Cardiac muscle cell (in vitro differentiated cells and primary cell): ENCODE measurements at places on chromosomes 2 and 18.

DNA sequence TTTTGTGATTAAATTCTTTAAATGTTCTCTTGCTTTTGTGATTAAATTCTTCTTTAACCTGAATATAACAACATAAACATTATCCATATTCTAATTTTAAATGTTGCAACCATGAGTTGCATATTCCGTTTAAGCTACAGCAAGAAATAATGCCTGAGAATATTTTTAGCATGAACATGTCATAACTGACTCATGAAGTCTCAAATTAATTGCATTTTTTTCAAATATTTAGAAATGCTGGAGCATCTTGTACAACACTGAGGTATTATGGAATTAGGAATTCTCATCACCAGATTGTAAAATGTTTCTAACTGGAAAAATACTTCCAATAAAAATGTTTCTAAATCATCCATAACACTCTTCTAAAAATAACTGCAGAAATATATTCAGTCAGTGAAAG, 14.7 kb downstream of the ROCK2 start:
- no peak overlapping the region for H3K27ac ChIP-seq
- no peaks in the 10 kb centered on the region for H3K36me3 ChIP-seq
- H3K27me3 ChIP-seq: no peaks in the 10 kb centered on the region

- no peak for DNase-seq
- H3K36me3 ChIP-seq: no peaks in the 10 kb centered on the region
- peaks cover 23% of the 10 kb centered on the region for H3K4me1 ChIP-seq
- no peaks in the 10 kb centered on the region for H3K27me3 ChIP-seq
- no peak overlapping the region for H3K4me3 ChIP-seq
Measured at GRCh38 chr18:58287353-58288274, 243.6 kb downstream of the NEDD4L start.

DNA sequence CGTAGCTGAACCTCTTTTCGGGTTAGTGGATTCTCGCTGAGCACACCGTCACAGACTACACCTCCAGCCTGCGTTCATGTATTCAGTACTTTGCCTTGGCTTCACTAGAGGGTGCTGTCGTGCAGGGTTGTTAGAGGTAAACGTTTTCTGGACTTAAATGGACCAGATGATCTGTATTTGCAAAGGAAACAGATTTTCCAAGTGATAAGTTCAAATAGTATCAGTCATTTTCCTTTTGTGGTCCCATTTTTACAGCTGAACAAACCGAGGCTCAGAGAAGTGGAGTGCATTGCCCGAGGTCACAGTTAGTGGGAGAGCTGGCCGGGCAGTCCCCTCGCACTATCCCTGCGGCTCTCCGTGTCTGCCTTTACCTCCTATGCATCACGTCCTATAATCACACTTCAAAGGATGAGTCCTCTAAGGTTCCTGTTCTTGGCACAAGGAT, 125.9 kb downstream of the MAP4K4 start:
- H3K4me1 ChIP-seq: peaks cover 30% of the 10 kb centered on the region
- H3K36me3 ChIP-seq: peaks cover 4% of the 10 kb centered on the region
- H3K4me3 ChIP-seq: no peak overlapping the region
- H3K27ac ChIP-seq: peak overlapping the region; percentile 22
- peak; percentile 78 for DNase-seq

GRCh38 chr18:31401156-31402025, 24.8 kb downstream of the DSG4 start:
- no peak overlapping the region for H3K27ac ChIP-seq
- no peaks in the 10 kb centered on the region for H3K36me3 ChIP-seq
- H3K27me3 ChIP-seq: no peaks in the 10 kb centered on the region

DNA sequence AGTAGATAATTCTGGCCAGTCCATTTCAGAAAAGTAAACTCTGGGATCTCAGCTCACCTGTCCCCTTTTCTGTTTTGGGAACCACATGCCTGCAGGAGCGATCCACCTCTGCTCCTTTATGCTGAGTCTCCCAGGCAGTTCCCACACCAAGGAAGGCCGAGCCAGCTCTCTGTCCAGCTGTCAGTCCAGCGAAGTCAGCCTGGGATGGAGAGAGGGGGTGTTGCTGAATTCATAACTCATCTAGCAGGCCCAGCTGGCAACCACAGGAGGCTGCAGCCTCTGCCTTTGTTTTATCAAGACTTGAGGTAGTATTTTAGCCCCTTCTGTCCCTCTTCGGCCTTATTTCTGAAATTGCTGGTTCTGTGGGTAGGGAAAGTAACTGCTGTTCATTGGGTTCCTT, 209.9 kb downstream of the ARL4C start:
- no peaks in the 10 kb centered on the region for H3K4me1 ChIP-seq
- no peak overlapping the region for H3K4me3 ChIP-seq
- H3K27ac ChIP-seq: no peak overlapping the region
- DNase-seq: no peak
- no peaks in the 10 kb centered on the region for H3K36me3 ChIP-seq
- H3K27me3 ChIP-seq: no peaks in the 10 kb centered on the region

- no peaks in the 10 kb centered on the region for H3K36me3 ChIP-seq
- peaks cover 6% of the 10 kb centered on the region for H3K4me1 ChIP-seq
- no peak overlapping the region for H3K27ac ChIP-seq
Measured at GRCh38 chr2:152444448-152444847, 109.5 kb downstream of the FMNL2 start.

- H3K4me1 ChIP-seq: no peaks in the 10 kb centered on the region
- no peak overlapping the region for H3K4me3 ChIP-seq
- H3K27me3 ChIP-seq: no peaks in the 10 kb centered on the region
- H3K36me3 ChIP-seq: no peaks in the 10 kb centered on the region
Measured at GRCh38 chr2:151029406-151030157, 232.1 kb downstream of the RBM43 start.

DNA sequence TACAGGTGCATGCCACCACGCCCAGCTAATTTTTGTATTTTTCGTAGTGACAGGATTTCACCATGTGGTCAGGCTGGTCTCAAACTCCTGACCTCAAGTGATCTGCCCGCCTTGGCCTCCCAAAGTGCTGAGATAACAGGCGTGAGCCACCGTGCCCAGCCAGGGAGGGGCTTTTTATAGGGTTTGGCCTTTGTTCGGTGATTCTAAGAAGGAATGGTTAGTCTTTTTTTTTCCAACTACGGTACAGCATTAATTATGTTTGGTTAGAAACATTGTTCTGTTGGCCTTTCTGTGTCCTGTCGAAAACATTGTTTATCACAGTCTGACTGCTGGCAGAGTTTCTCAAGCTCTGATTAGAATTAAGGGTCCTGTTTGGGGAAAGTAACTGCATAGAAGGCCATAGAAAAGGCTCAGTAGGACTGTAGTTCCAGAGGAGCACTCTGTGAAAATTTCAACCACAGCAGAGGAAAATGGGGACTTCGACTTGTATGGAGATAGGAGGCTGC, 19.3 kb upstream of the SMCHD1 start:
- H3K27me3 ChIP-seq: no peaks in the 10 kb centered on the region
- no peaks in the 10 kb centered on the region for H3K36me3 ChIP-seq
- no peak overlapping the region for H3K27ac ChIP-seq
- no peak overlapping the region for H3K4me3 ChIP-seq
